ENCODE measurements at places on chromosomes 13 and 19.

DNA sequence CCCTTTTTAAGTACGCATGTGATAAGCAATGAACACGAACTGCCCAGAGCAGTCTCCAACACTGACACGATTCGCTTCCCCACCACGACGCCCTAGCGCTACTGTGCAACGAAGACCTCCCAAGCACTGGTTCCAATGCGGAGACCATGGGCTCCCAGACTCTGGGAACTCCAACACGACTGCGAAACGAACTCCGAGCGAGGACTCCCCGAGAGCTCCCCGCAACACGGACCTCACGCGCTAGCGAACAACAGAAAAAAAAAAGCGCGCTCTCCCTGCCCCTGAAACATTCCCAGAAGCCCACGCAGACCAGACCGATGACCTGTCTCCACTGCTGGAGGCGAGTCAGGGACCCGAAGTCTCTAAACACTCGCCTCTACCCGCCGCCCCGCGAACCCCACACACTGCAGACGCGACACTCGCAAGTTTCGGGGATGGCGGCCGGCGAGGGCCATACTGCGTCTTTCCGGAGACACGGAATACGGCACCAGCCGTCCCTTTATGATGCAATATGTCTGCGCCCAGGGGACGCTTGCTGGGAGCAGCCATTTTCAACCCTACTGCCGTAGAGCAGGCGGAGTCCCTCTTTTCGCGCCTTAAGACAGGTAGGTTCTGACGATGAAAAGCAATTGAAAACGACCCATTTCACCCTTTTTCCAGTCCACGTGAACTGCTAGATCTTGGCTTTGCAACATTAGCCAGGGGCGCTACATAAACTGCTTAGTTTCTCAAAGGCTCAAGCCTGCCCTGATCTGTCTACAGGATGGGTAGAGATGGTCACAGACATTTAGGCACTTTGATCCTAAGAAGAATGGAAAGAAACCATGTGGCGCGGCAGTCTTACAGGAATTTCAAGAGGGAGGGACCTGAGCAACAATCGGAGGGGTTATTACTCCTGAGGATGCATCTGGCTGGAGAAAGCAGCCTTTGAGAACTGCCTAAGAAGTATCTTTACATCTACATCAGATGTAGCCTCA lies at the start of gene ZNF577:
Gene ZNF577 (minus strand): TSS at position 430 of the 977 bp plus-strand sequence. CDS start 7,569 bp downstream, outside the sequence.
- H3K27ac ChIP-seq = peak within 1 kb of the TSS; percentile 78
- H3K4me1 ChIP-seq = no peaks in the 10 kb centered on the region
- H3K36me3 ChIP-seq = peaks cover 16% of the 10 kb centered on the region
- H3K27me3 ChIP-seq = no peaks in the 10 kb centered on the region

DNA sequence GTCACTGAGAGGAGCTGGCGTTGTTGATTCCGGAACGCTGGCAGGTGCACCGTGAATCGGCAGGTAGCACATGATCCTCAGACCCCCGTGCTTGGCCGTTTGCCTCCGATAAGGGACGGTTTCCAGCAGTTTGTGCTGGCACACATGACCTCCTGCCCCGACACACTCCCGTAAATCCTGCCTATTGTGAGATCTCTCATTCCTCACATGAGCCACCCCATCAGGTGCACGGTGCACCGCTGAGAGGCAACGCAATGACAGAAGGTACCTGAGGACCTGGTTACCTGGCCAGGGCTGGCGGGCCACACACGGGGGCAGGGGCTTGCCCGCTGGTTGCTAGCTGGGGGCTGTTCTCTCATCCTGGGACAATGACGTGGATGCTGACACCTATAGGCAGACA lies 2.1 kb upstream of the ADPRHL1 start:
- H3K27ac ChIP-seq = no peak overlapping the region
- DNase-seq = no peak
- H3K36me3 ChIP-seq = peaks cover 74% of the 10 kb centered on the region
- no peaks in the 10 kb centered on the region for H3K4me1 ChIP-seq
- H3K27me3 ChIP-seq = no peaks in the 10 kb centered on the region
- no peak overlapping the region for H3K4me3 ChIP-seq

- no peak overlapping the region for H3K27ac ChIP-seq
- H3K4me1 ChIP-seq = no peaks in the 10 kb centered on the region
- no peak overlapping the region for H3K4me3 ChIP-seq
- DNase-seq = no peak
- no peaks in the 10 kb centered on the region for H3K27me3 ChIP-seq
Measured at GRCh38 chr13:53622456-53622855, 593.8 kb downstream of the OLFM4 start.

- no peaks in the 10 kb centered on the region for H3K27me3 ChIP-seq
- H3K4me1 ChIP-seq = no peaks in the 10 kb centered on the region
- DNase-seq = no peak
- H3K4me3 ChIP-seq = no peak overlapping the region
- no peaks in the 10 kb centered on the region for H3K36me3 ChIP-seq
- H3K27ac ChIP-seq = no peak overlapping the region
Measured at GRCh38 chr13:21701460-21701859, 30.6 kb downstream of the FGF9 start.
